ENCODE measurements at places on chromosomes 12 and 14. TPM values are rescaled to one million over a fixed set of nuclear protein-coding genes. Genes with fewer than 3 reads are reported as not detected.

The RD3L gene
- total RNA-seq, result not detected

The TSPAN11 gene
- total RNA-seq, result not detected

The POTEG gene
- total RNA-seq, result not detected

The LACRT gene
- total RNA-seq, result not detected

The MRPS35 gene
- total RNA-seq, result 56.3 TPM

The TMEM117 gene
- total RNA-seq, result 6.8 TPM

The FBXW8 gene
- total RNA-seq, result 11.1 TPM

The WNT1 gene
- total RNA-seq, result not detected

The GNS gene
- 41.3 TPM for total RNA-seq

The ACVRL1 gene
- 0.35 TPM for total RNA-seq

The B3GNT4 gene
- 3.4 TPM for total RNA-seq

The NINJ2 gene
- total RNA-seq, result not detected

The ISCU gene
- total RNA-seq, result 109 TPM

The CMA1 gene
- not detected for total RNA-seq

The CAMKK2 gene
- total RNA-seq, result 20.5 TPM

The CLEC4A gene
- not detected for total RNA-seq

The PPP2R3C gene
- total RNA-seq, result 5.1 TPM

The FOXM1 gene
- total RNA-seq, result 20.9 TPM

The CABP1 gene
- total RNA-seq, result 0.14 TPM

The CPNE6 gene
- total RNA-seq, result not detected

The ATL1 gene
- total RNA-seq, result 1.6 TPM

The DPPA3 gene
- total RNA-seq, result not detected

The MEG3 gene
- 41.2 TPM for total RNA-seq

The CIROP gene
- total RNA-seq, result not detected

The NFATC4 gene
- 29.6 TPM for total RNA-seq

The OAS3 gene
- 8.9 TPM for total RNA-seq

The SLC5A8 gene
- not detected for total RNA-seq

The ADAM20 gene
- total RNA-seq, result not detected

The KCNH3 gene
- 0.07 TPM for total RNA-seq

The TDRD9 gene
- 0.74 TPM for total RNA-seq

The CYP27B1 gene
- 10.4 TPM for total RNA-seq

The EEA1 gene
- 12.3 TPM for total RNA-seq

The IL22 gene
- not detected for total RNA-seq

The HNRNPC gene
- 791 TPM for total RNA-seq

The SYCP3 gene
- total RNA-seq, result not detected

The RNFT2 gene
- total RNA-seq, result 0.14 TPM

The PTPRR gene
- 0.21 TPM for total RNA-seq

The OVCH1 gene
- not detected for total RNA-seq

The OR4E2 gene
- not detected for total RNA-seq

The MYF5 gene
- total RNA-seq, result not detected

The SERPINA12 gene
- total RNA-seq, result not detected

The TRHDE gene
- 0.78 TPM for total RNA-seq

The TSPAN9 gene
- 5.8 TPM for total RNA-seq

The DLGAP5 gene
- 23.9 TPM for total RNA-seq

Measured in airway epithelial cell (primary cell).